ENCODE measurements at places on chromosomes 2 and 18.

DNA sequence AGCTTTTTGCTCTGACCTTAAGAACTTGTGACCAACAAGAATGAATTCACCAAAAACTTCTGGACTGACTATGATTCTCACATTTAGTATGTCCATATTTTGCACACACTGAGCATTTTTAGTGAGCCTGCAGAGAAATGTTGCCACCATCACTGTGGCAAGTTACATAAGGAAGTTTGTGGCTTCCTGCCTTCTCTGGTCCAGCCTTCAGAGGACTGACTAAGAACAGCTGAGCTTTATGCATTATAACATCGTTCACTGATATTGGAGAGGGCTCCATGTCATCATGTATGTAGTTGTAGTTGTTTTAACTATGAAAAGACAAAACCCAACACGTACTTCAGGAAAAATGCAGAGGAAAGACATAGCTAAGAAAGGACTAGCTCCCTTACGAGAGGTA, 218.0 kb upstream of the CRIM1 start:
- DNase-seq: no peak

- no peak for DNase-seq
Observed at GRCh38 chr2:169562519-169562918, 11.1 kb downstream of the FASTKD1 start.

DNA sequence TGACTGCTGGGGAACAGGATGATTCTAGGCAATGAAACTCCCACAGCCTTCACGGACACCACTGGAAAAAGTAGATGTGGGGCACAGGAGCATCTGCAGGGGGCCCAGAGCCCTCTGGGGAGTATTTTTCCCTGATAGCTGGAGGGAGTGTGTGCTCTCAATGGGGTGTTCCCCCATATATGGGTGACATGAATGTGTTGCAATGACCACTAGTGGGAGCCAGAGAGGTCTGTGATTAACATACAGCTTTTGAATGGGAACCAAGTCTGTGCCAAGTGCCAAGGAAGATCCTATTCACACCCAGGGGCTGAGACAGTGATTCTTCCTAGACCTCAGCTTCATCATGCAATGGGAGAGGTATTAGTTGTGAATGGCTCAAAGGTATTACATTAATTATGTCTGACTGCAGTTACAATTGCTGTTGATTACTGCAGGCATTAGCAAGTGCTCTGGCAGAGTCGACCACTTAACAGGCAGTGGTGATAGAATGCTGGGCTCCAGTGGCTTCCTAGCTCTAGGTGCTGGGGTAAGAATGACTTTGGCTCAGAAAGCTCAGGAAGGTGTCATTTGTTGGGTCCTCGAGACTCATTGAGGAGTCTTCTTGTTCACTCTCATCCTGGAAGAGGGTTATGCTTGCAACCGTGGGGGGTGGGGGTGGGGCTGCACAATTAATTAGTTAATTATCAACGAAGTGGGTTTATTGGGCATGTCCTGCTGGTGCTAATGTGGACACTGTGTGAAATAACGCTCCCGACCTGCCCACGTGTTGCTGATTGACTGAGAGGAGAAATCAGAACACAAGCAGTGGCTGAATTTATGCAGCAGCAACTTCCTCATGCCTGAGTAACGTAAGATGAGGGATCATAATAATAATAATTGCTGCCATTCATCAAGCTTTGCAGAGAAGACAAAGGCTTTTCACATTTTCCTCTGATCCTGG, 194.1 kb downstream of the CLIP4 start:
- DNase-seq: peak; percentile 55

- DNase-seq: no peak
Observed at GRCh38 chr2:209624192-209624938, 147.3 kb upstream of the UNC80 start.

DNA sequence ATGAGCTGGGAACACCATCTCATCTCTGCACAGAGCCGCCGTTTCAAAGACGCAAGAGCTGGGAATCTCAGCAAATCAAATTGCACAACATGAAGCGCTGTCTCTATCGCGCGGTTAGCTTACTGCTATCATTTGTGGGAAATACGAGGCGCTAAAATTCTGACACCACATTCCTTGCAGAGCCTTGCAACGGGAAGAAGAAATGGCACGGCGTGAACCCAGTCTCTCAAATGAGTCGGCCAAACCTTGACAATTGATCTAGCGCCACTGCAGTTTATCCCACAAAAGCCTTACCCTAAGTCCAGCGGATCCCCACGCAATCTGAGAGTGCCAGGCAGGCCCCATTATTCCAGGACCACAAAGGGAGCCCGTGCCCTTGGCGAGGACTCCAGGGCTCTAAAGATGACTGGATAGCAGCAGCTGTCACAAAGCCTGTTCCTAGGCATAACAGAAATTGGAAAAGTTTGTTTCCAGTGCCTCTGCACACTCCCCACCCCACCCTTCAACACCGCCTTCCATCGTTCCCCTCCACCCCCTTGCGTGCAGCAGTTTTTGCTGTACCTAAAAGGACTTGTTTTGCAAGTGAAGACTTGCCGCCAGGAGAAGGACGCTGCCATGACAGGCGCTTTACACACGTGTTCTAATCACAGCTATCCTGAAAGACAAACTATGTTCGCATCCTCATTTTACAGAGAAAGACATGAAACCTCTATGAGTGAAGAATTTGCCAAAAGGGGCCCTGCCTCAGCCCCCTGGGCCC, 252.4 kb downstream of the EIPR1 start:
- DNase-seq: no peak

- no peak for DNase-seq
Observed at GRCh38 chr2:58448845-58449244, 207.7 kb upstream of the FANCL start.

- DNase-seq: no peak
Observed at GRCh38 chr18:73340135-73340977, 472.6 kb upstream of the NETO1 start.

GRCh38 chr18:25353080-25353479, 1.1 kb upstream of the ZNF521 start:
- DNase-seq: no peak

DNA sequence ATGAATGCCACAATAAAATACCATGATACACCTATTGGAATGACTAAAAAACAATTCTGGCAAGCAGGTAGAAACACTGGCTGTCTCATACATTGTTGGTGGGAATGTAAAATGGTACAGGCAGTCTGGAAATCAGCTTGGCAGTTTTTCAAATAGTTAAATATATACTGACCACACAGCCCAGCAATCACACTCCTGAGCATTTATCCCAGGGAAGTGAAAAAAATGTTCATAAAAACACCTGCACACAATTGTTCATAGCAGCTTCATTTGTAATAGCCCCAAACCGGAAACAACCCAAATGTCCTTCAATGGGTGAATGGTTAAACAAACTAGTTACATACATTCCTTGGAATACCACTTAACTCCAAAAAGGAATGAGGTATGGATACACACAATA, 137.2 kb downstream of the TFCP2L1 start:
- DNase-seq: no peak

GRCh38 chr2:68027959-68028358, 34.8 kb downstream of the C1D start:
- DNase-seq: no peak

DNA sequence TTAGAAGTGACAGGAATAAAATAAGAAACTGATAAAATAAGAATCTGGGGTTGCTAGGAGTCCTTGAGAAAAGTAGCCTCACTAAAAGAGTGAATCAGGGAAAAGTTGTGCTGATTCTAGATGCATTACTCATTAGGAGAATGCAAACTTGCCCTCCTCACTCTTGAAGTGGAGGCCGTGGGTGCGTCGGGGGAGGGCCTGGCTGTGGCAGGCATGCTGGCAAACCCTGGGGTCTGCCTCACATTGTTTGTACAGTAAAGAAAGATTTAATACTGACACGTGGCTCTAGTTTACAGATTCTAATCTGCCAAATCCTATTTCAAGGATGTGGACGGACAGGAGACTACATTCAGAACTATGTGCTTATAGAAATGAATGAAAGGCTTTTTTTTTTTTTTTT, 41.9 kb downstream of the TANC1 start:
- no peak for DNase-seq

GRCh38 chr2:217283460-217283859, 423.6 kb upstream of the TNP1 start:
- DNase-seq: no peak

Data from NCI-H146 (cell line).